ENCODE measurements at places on chromosomes 3 and 15. TPM values are rescaled to one million over a fixed set of nuclear protein-coding genes. Genes with fewer than 3 reads are reported as not detected.
A peak's percentile ranks its signal among the peaks of the same experiment; 100 is the strongest.

The PRSS50 gene
- not detected for total RNA-seq

GRCh38 chr3:99114565-99115291, 213.2 kb upstream of the DCBLD2 start:
- H3K4me1 ChIP-seq = peaks cover 3% of the 10 kb centered on the region
- DNase-seq = no peak
- H3K4me3 ChIP-seq = no peak overlapping the region
- no peak overlapping the region for H3K27ac ChIP-seq

- peak overlapping the region; percentile 20 for H3K4me3 ChIP-seq
- H3K36me3 ChIP-seq = peaks cover 7% of the 10 kb centered on the region
- no peak for DNase-seq
- H3K27ac ChIP-seq = peak overlapping the region; percentile 78
These were observed 26.4 kb downstream of the FAH start for GRCh38 chr15:80179025-80179759.

DNA sequence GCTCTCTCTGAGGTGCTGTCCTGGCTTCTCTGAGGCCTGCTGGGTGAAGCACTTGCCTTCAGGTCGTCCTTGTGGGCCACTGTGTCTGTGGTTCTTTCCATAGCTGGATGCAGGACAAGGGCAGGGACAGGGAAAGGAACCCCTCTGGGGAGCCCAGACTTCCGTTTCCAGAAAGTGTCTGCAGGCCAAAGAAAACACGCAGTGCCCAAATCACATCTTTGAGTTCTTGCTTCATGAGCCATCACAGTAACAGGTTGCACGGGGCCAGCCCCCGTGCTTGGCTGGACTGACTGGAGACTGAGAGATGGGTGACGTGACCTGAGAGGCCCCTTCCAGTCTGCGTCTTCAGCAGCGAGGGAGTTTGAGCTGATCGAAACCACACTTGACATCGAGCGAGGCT, 115.8 kb downstream of the GABRG3 start:
- no peaks in the 10 kb centered on the region for H3K36me3 ChIP-seq
- H3K27ac ChIP-seq = no peak overlapping the region
- no peak for DNase-seq
- no peaks in the 10 kb centered on the region for H3K4me1 ChIP-seq

GRCh38 chr3:23648996-23649395, 156.8 kb upstream of the UBE2E1 start:
- no peak overlapping the region for H3K27ac ChIP-seq
- no peaks in the 10 kb centered on the region for H3K4me1 ChIP-seq
- DNase-seq = no peak
- H3K36me3 ChIP-seq = no peaks in the 10 kb centered on the region

DNA sequence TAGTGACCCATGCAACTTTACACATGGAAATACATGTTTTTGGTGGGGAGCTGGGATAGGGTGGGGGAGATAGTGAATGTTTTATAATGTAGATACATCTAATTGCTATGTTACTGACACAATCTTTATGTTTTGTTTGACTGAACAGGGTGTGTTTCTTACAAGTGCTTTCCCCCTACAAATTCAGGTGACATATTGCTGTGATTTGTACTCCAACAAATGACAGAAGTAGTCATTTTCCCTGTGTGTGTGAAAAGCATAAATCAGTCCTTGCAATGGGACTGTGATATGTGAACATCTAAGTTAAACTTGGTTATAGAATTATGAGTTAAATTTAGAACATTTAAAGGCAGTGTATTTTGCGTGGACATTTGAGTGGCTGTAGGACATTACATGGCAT, 27.3 kb downstream of the OTOL1 start:
- no peaks in the 10 kb centered on the region for H3K36me3 ChIP-seq
- H3K4me3 ChIP-seq = no peak overlapping the region
- H3K4me1 ChIP-seq = no peaks in the 10 kb centered on the region
- no peak overlapping the region for H3K27ac ChIP-seq

DNA sequence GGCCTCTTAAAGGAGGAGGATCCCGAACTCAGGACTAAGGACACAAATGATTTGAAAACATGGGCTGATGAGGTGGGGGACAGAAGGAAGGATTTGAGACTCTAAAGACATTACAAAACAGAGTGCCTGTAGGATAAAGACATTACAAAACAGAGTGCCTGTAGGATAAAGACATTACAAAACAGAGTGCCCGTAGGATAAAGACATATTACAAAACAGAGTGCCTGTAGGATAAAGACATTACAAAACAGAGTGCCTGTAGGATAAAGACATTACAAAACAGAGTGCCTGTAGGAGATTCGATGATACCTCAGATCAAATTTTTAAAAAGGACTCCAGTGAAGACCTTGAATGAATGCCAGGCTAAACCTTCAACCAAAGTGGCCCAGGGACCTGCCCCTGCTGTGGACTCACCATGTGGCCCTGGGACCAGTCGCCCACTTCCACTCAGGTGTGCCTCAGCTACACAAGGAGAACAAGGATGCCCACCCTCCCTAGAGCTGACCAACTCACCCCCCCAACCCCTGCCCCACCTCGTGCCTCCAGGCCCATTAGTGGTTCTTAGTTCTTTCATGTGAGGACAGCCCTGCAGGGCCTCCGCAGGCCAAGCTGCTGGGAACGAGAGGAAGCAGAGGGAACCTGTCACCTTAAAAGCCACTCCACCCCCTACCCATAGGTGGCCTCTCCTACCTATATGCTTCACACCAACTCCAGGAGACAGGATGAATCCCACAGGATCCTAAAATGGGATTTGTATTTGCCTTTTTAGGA, 59.8 kb downstream of the SH3BP5 start:
- H3K27ac ChIP-seq = peak overlapping the region; percentile 50
- no peak overlapping the region for H3K4me3 ChIP-seq
- no peaks in the 10 kb centered on the region for H3K27me3 ChIP-seq
- H3K4me1 ChIP-seq = no peaks in the 10 kb centered on the region
- peak; percentile 60 for DNase-seq

DNA sequence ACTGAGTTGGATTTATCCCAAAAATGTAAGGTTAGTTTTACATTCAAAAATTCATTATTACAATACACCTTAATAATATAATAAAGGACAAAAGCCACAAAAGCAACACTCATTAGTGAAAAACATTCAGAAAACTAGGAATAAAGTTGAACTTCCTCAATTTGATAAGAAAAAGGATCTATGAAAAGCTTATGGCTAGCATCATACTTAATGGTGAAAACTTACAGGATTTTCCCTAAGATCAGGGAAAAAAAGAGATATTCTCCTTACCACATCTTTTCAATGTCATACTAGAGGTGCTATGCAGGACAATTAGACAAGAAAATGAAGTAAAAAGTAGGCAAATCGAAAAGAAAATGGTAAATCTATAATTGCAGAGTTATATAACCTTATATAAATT, 279.9 kb downstream of the CGGBP1 start:
- no peak overlapping the region for H3K4me3 ChIP-seq
- no peaks in the 10 kb centered on the region for H3K4me1 ChIP-seq
- no peak for DNase-seq
- no peaks in the 10 kb centered on the region for H3K36me3 ChIP-seq
- H3K27ac ChIP-seq = no peak overlapping the region
